ENCODE measurements at places on chromosomes 3 and 15.

DNA sequence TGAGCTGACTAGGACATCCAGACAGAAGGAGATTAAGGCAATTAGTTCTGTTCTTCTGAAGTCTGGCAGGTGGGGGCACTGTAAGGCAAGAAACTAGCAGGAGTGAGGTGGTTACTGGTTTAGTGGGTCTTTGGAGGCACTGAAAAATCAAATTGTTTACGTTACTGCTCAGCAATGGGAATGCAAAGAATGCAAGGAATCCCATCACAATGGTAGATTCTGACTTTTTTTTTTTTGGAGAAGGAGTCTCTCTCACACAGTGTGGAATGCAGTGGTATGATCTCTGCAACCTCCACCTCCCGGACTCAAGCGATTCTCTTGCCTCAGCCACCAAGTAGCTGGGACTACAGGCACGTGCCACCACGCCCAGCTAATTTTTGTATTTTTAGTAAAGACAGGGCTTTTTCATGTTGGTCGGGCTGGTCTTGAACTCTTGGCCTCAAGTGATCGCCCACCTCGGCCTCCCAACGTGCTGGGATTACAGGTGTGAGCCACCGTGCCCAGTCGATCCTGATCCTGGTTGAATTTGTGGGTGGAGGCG is 16.4 kb downstream of the FAM107A start:
- DNase-seq, result peak; percentile 86
- H3K4me1 ChIP-seq, result peaks cover 42% of the 10 kb centered on the region
- no peak overlapping the region for H3K4me3 ChIP-seq
- no peaks in the 10 kb centered on the region for H3K27me3 ChIP-seq
- peak overlapping the region; percentile 91 for H3K27ac ChIP-seq
- H3K36me3 ChIP-seq, result no peaks in the 10 kb centered on the region

- H3K27me3 ChIP-seq, result no peaks in the 10 kb centered on the region
- no peaks in the 10 kb centered on the region for H3K36me3 ChIP-seq
- no peak for DNase-seq
- no peaks in the 10 kb centered on the region for H3K4me1 ChIP-seq
- no peak overlapping the region for H3K4me3 ChIP-seq
- H3K27ac ChIP-seq, result no peak overlapping the region
Observed at GRCh38 chr3:139182143-139182542, 137.5 kb upstream of the PRR23C start.

DNA sequence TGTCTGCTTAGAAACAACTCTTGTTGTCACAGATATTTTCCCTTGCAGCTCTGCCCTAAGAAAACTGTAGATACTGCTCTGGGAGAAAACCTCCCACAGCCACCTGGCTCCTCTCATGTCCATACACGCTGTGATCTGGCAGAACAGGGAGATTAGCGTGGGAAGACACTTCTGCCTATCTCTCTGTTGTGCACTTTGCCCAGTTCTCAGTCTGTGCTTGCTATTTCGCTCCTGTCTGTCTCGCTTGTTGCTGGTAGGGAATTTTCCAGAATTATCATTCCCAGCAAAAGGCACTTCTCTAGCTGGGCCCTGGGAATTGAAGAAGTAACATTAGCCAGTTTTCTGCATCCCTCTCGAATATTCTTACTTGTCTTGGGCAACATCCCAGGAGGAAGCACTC is 8.1 kb upstream of the GATM start:
- H3K4me1 ChIP-seq, result peaks cover 54% of the 10 kb centered on the region
- no peak overlapping the region for H3K4me3 ChIP-seq
- H3K27me3 ChIP-seq, result no peaks in the 10 kb centered on the region
- DNase-seq, result peak; percentile 46
- H3K27ac ChIP-seq, result no peak overlapping the region

GRCh38 chr3:58591517-58592510 is 14.6 kb upstream of the FAM107A start:
- no peak overlapping the region for H3K4me3 ChIP-seq
- H3K36me3 ChIP-seq, result no peaks in the 10 kb centered on the region
- no peak for DNase-seq
- H3K4me1 ChIP-seq, result no peaks in the 10 kb centered on the region
- H3K27me3 ChIP-seq, result no peaks in the 10 kb centered on the region
- H3K27ac ChIP-seq, result no peak overlapping the region

DNA sequence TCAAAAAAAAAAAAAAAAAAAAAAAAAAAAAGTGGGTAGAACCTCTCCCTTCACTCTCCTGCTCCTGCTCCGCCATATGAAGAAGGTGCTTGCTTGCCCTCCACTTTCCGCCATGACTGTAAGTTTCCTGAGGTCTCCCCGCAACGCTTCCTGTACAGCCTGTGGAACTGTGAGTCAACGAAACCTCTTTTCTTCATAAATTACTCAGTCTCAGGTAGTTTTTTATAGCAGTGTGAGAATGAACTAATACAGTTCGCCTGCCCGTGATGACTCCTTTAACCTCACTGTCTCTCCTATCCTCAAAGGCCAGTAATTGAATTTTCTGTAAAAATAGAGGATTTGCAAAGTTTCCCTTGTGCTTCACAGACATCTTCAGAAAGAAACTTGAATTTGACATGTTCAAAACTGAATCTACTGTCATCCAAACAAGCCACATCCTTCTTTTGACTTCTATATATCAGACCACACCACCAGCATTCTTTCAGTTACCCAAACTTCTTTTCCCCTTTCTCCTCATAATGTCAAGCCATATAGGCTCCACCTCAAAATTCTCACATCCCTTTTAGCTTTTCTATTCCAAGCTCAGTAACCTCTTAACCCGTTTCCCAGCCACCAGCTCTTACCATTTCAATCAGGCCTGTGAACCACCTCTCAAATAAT is 44.3 kb downstream of the P2RY1 start:
- peaks cover 1% of the 10 kb centered on the region for H3K27me3 ChIP-seq
- no peak overlapping the region for H3K4me3 ChIP-seq
- H3K27ac ChIP-seq, result no peak overlapping the region
- no peak for DNase-seq
- H3K36me3 ChIP-seq, result no peaks in the 10 kb centered on the region
